CD4-positive, alpha-beta T cell treated with Interferon alpha-2 for 1 hour (primary cell): ENCODE measurements at places on chromosomes 11 and 22.

DNA sequence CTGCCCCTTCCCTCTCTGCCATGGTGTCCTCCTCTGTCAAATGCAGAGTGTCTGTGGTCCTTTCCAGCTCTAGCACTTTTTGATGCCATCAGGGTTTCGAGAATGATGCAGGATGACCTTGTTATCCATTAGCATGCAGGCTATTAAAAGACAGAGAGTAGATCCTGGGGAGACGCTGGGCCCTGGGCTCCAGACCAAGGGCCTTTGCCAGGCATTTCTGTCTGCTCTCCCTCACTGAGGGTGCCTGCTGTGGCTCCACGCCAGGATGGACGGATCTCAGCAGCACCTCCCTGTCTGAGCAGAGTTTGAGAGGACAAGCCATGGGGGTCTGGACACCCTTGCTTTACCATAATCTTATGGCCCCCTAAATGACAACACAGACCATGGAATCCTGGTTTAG lies 110.8 kb upstream of the CD82 start:
- no peak for DNase-seq

DNA sequence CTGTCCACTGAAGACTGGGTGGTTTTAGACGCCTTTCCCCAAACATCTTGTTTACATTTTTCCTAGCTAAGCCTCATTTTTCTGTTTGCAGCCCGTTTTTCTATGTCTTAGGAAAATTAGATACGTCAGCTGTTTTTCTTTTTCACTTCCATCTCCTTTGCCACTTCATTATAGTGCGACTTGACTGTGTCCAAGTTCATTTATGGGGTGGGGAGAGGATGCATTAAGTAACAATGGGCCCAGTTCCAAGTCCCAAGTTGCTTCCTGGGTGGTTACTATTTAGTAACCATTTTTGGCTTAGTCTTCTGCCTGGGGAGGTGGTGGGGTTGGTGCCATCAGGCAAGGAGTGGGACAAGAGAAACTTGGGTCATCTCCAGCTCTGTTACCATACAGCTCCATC lies 83.0 kb downstream of the TRAF6 start:
- DNase-seq, result no peak

- no peak for DNase-seq
Measured at GRCh38 chr11:8756201-8756600, 73.6 kb downstream of the RPL27A start.

GRCh38 chr22:18927020-18927419 lies 9.1 kb downstream of the PRODH start:
- DNase-seq, result no peak

GRCh38 chr11:75346912-75347647 lies 4.4 kb downstream of the ARRB1 start:
- DNase-seq, result no peak

- DNase-seq, result no peak
Measured at GRCh38 chr11:6647836-6648235, 7.8 kb downstream of the DCHS1 start.

DNA sequence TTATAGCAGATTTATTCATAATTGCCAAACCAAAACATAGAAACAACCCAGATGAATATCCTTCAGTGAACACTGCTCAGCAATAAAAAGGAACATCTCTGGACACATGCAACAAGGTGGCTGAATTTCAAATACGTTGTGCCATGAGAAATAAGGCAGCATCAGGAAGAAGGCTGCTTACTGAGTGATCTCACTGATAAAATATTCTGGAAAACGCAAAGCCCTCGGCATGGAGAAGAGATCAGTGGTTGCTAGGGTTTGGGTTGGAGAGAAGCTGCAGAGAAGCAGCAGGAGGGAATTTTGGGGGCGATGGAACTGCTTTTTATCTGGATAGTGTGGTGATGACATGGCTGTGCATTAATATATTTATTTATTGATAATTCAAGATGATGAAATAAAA lies 11.0 kb upstream of the SHANK2 start:
- no peak for DNase-seq

- no peak for DNase-seq
Measured at GRCh38 chr11:87176044-87176443, 138.3 kb downstream of the TMEM135 start.

GRCh38 chr11:113994077-113994954 lies 19.4 kb downstream of the HTR3A start:
- DNase-seq, result peak; percentile 23

- DNase-seq, result peak; percentile 14
Measured at GRCh38 chr11:8338138-8338537, 74.5 kb upstream of the LMO1 start.

DNA sequence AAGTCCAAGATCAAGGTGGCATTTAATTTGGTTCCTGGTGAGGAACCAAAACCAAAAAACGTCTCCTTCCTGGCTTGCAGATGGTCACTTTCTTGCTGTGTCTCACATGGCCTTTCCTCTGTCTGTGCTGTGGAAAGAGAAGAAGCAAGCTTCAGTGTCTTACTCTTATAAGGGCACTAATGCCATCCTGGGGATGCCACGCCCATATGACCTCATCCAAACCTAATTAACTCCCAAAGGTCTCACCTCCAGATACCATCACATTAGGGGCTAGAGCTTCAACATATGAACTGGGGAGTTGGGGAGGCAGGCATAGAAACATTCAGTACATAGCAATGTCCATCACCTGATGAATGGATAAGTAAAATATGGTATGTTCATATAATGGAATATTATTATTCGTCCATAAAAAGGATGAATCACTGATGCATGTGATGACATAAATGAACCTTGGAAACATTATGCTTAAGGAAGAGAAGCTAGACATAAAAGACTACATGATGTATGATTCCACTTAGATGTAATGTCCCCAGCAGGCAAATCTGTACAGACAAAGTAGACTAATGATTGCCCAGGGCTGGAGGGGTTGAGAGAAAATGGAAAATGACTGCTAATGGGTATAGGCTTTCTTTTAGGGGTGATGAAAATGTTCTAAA lies 78.6 kb upstream of the B3GNT6 start:
- no peak for DNase-seq

- no peak for DNase-seq
Measured at GRCh38 chr22:49370627-49371301, 456.9 kb downstream of the BRD1 start.

DNA sequence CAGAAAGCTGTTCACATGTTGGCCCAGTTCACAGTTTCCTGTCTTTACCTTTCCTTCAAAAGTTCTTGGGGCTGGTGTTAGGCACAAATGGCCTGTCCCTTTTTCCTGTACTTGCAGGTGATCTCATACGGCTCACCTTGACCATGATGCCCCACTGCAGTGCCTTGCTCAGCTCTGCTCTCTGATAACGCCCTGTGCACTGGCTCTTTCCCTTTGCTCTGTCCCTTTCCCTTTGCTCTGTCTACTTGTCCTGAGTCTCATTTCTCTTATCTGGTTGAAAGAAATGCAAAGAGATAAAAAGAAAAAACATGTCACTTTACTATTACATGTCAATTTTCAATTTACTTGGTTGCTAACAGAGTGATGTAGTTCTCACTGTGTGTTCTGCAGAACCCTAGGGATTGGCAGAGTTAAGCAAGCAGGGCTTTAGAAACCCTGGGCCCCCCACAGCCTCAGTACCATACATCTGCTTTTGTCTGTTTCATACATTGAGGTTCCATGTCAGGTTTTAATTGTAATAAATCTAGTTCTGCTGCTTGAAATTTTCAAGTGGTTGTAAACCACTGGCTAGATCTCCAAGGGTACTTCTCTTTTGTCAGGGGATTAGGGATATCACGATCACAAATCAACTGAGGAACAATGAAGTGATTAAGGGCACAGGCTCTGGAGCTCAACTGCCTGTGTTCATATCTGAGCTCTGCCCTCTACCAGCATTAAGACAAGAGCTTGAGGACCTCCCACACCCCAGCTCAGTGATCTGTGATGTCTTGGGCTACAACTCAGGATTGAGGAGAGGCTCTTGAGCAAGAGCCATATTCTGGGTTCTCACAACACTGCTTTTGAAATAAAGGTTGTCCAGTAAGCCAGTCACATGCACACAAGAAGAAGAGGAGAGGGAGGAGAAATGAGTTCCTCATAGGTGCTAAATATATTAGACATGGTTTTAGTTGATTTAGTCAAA lies 16.3 kb upstream of the SORL1 start:
- no peak for DNase-seq

DNA sequence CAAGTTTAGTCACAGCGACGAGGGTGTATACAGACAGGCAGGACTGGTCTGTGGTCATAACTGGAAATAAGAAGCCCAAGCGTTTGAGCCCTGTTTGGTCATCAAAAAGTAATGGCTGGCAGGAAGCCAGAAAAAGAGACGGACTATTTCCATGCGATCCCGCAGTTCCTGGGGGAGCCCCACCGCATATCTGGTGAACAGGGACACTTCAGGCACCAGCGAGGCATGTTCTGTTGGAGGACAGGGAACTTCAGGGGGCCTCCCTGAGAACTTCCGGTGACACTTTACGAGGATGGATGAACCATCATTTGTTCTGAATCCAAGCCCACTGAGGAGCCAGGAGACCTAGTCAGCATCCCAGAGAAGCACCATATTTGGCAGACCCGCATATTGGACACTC lies 29.7 kb upstream of the TRIM29 start:
- DNase-seq, result no peak

DNA sequence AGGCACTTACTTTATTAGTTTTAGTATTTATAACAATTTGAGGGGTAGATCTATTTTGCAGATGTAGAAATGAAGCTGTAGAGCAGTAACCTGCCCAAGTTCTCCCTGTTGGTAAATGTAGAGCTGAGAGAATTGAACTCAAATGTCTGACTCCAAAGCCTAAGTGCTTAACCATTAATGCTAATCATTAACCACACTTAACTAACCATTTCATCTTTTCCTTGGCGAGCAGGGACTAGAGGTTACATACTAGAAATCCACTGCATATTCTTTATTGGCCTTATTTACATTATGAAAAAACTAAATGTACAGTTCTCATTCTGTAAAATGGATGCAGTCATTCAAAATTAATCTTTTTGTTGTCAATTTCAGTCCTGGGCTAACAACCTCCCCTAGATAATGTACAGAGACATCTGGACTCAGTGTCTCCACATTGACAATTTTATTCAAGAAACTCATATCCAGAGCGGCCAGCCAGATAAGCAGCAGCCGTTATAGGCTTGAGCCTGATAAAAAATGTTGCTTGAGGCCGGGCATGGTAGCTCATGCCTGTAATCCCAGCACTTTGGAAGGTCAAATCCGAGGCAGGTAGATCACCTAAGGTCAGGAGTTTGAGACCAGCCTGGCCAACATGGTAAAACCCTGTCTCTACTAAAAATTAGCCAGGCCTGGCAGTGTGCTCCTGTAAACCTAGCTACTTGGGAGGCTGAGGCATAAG lies 76.7 kb upstream of the PICALM start:
- DNase-seq, result no peak

DNA sequence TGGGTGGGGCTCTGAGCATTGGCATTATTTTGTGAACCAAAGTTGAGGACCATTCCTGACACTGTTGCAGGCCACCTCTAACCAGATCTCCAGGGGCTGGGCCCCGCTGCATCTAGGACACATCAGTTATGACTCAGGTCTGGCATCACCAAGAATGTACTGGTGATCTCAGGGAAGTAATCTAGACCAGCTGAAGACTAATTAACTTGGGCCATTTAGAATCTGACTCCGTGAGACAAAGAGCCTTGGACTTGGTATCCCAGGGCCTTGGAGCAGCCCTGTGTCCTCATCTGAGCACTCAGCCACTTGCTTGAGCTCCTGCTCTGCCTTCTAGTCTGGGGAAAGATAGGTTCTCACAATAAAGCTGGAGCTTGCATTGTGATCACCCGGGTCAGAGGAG lies 200.6 kb downstream of the KIRREL3 start:
- no peak for DNase-seq

GRCh38 chr22:42814215-42814614 lies 42.9 kb downstream of the ARFGAP3 start:
- no peak for DNase-seq

- no peak for DNase-seq
Measured at GRCh38 chr11:88683024-88683423, 345.5 kb upstream of the CTSC start.

GRCh38 chr11:128628686-128629085 lies 41.3 kb upstream of the ETS1 start:
- DNase-seq, result peak; percentile 58

DNA sequence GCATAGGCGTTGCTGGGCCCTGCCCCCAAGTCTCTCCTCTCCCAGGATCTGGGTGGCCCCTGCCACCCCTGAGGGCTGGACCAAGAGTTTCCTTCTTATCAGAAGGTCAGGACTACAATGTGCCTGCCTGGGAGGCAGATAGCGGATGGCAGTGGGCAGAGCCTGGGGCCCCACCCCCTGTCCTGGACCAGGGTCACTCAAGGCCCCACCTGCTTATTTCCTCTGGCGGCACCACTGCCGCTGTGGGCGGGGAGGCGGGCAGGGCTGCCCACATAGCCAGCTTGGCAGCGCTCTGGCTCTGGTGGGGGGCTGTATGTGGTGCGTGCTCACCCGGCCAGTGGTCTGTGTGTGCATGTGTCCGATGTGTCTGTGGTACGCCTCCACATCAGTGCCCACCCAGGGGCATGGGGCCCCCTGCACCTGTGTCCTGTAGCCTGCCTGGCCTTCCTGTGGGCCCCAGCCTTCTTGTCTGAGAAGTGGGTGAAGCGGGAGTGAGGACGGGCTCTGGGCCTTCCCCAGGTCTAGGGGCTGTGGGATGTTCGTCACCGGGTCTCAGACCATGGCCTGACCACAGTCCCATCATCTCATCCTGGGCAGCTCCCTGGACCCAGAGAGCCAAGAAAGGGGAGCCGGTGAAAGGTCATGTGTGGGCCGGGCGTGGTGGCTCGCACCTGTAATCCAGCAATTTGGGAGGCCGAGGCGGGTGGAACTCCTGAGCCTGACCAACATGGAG lies 3.0 kb downstream of the GAS2L1 start:
- DNase-seq, result no peak

DNA sequence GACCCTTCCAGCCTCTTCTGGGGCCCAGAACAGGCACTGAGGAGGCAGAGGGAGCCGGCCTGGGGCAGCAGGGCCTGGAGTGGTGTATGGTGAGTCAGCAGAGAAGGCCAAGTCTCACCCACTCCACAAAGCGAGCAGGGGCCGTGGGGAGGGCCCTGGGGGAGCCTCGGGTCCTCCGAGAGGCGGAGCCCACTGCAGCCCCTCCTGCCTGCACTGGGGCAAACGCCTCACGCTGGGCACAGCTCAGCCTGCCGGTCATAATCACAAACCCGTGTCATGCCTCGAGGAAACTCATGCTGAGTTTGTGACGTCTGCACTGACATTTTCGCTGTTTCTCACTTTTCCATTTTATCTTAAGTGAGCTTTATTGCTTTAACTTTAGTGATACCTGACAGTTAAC lies 38.4 kb downstream of the TOLLIP start:
- no peak for DNase-seq

DNA sequence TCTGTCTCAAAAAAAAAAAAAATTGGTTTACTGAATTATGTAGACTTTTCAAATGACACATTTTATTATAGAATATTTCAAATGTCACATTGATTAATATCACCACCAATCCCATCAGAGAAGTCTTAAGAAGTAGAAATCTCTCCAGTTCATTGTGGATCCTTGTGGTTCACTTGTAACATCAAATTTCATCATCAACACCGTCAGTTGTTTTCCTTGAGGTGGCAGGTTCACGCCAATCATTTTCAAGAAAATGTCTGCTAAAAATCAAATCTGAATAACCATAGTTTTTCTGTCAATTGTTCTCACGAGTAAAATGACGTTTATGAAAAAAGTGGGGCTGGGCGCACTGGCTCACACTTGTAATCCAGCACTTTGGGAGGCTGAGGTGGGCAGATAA lies 50.3 kb downstream of the TMPRSS5 start:
- DNase-seq, result no peak

GRCh38 chr22:29443452-29443851 lies 5.1 kb downstream of the RFPL1 start:
- DNase-seq, result no peak

GRCh38 chr11:6156628-6157359 lies 13.3 kb downstream of the OR52B2 start:
- DNase-seq, result no peak

- DNase-seq, result no peak
Measured at GRCh38 chr11:27455667-27456066, 16.9 kb downstream of the LGR4 start.
